Right renal pelvis (tissue), 4 donors: ENCODE measurements at places on chromosomes 3 and 15. TPM values are rescaled to one million over a fixed set of nuclear protein-coding genes. Genes with fewer than 3 reads are reported as not detected.

GRCh38 chr3:130276203-130276803 is 69.2 kb upstream of the COL6A5 start:
- DNase-seq = peak; percentile 59

GRCh38 chr3:153885359-153885758 is 235.8 kb upstream of the ARHGEF26 start:
- DNase-seq = no peak

GRCh38 chr3:17823816-17824215 is 81.4 kb upstream of the TBC1D5 start:
- no peak for DNase-seq

GOLGA8G gene
- not detected for polyA plus RNA-seq

GRCh38 chr15:27730868-27731267 is 368.2 kb downstream of the OCA2 start:
- DNase-seq = no peak

- DNase-seq = no peak
Measured at GRCh38 chr3:186933816-186934215, 3.5 kb downstream of the ST6GAL1 start.

DNA sequence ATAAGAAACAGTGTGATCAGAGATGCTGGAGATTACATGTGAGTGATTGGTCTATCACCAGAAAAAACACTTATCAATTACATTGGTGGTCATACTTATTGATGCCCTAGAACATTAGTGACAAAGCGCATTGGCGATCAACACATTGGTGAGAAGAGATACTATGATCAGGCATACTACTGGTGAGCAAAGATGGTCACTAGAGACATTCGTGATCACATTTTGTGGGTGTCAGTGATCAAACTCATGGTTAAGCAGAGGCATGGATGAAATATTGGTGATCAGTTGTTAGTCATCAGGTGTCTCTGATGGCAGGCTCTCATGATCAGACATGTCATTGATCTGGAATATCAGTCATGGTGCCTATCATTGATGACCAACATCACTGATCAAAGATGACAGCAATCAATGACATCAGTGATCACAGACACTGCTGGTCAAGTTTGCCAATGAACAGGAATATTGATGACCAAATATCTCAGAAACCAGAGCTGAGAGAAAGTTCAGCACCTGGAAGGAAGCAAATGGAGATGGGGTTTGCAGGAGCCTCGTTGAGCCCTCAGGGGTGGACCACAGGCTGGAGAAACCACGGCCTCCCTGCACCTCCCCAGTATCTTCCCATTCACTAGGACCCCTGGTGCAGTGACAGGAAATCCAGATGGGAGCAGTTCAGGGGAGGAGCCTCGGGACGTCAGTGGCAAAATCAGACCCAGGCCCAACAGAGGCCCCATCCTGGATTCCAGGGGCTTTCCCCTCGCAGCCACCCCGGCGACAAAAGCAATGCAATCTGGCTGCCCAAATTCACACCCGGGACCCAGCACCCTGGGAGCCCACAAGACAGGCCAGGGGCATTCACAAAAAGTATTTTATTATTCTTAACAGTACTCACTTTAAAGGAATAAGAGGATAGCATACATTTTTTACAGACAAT is 12.2 kb upstream of the DNAJB8 start:
- DNase-seq = no peak

- DNase-seq = no peak
Measured at GRCh38 chr3:116515973-116516372, 70.7 kb upstream of the LSAMP start.

DNA sequence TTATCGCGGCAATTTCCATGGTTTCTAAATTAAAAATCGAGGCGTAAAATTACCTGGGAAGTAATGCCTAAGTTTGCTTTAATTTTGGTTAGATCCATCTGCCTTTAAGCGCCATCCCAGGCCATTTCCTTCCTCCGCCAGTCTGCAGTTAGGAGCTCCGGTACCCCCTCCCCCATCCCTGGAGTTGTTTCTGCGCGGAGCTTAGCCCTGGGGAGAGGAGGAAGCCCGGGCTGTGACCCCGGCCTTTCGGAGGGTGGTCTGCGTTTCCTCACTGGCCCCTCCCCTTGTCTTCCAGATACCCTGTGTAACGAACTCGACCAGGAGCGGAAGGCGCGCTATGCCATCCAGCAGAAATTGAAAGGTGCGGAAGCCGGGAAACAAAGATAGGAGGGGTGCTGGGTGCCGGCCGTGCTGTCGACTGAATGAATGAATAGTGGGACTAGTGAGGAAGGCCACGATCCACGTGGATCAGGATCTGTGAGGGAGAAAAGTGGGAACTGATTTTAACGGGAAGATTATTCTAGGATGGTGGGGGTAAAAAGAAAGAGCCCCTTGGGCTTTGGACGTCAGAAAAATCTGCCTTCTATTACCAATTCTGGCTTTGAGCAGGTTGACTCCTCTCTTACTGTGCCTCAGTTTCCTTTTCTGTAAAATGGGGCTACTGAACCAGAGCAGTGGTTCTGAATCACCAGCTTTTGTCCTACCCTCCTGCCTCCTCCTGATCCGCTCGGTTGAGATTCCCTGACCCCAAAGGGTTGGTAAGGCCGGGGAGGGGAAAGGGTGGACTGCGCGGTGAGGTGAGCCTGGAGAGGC is 6.7 kb downstream of the RNU6-1 start:
- no peak for DNase-seq

FRMD5 gene
- polyA plus RNA-seq = 1.1 TPM

- DNase-seq = no peak
Measured at GRCh38 chr3:183762304-183762703, 63.1 kb downstream of the MAP6D1 start.

GRCh38 chr3:186124592-186124991 is 15.7 kb upstream of the ETV5 start:
- DNase-seq = no peak

DNA sequence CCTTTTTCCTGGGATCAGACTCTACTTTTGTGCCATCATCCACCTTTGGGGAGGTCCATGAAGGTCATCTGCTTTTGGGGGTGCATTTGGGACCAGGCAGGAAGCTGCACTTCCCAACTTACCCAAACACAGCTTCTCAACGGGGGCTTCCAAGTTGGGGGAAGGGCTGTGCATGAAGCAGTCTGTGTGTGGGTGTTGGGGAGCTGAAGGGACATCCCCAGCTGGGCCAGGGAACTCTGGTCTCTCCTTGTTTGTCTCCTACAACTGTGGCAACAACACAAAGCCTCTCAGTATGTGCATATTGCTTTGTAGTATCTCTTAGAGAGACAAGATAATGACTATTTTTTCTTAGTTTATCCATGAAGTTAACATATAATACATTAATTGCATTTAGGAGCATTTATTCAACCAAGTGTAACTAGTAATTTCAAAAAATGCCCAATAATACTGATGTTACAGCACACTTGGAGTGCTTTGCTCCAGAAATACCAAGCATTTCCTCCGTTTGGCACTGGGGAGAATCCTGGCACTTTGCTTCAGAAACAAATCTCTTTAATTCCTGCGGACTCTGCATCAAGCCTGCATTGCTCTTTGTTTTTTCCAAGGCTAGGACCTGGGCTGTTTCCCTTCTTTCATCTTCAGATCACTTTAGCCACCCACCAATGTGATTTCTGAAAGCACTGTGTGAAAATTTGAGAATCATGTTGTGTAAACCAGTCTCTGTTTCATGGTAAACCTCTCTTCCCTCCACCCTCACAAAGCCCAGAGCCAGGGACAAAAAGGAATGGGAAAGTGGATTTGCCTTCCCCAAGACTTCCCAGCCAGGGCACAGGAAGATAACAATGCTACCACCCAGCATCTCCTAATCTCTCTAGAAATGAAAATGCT is 126.2 kb upstream of the PFN2 start:
- DNase-seq = no peak

GRCh38 chr3:186502138-186502948 is 41.8 kb downstream of the CRYGS start:
- DNase-seq = no peak

- no peak for DNase-seq
Measured at GRCh38 chr3:124282751-124283651, 291.1 kb upstream of the ROPN1 start.

SETMAR gene
- polyA plus RNA-seq = 32.2 TPM

HDC gene
- 0.61 TPM for polyA plus RNA-seq

GRCh38 chr15:98799461-98800390 is 151.4 kb downstream of the IGF1R start:
- DNase-seq = no peak

DNA sequence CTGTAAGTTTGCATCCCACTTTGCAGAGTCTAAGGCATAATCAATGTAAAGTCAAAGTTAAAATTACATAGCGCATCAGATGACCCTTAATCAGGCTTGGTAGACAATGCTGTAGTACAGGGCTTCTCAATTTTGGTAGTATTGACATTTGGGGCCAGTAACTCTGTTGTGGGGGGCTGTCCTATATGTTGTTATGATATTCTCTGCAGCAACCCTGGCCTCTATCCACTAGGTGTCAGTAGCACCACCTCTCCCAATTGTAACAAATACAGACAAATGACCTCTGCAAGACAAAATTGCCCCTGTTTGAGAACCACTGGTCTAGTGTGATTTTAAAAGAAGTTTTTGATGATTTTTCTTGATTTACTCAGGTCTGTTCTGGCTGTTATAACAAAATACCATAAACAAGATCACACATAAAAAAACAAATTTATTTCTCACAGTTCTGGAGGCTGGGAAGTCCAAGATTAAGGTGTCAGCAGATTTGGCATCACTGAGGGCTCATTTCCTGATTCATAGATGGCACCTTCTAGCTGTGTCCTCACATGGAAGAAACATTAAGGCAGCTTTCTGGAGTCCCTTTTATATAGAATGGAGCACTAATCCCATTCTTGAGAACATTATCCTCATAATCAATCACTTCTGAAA is 37.6 kb upstream of the SLC9A9 start:
- no peak for DNase-seq

- DNase-seq = no peak
Measured at GRCh38 chr15:29194866-29195265, 74.8 kb downstream of the NSMCE3 start.

DNA sequence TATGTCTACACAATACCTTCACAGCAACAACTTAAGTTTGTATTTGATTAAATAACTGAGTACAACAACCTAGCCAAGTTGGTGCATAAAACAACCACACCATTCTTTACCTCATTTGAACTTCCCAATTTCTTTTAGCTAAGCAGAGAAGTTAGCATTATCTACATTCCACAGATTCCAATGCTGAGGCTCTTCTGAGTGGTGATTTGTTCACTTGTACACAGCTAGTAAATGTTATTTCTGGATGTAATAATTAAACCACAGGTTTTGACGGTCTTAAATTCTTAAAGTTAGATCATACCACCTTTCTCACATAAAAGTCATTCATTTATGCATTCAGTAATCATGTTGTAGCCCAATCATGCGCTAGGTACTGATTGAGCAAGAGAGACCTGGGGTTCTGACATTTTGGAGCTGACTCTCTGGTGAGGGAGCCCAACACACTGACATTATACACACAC is 102.5 kb downstream of the SST start:
- DNase-seq = peak; percentile 5

GRCh38 chr15:77036537-77037387 is 34.1 kb downstream of the TSPAN3 start:
- DNase-seq = no peak

- no peak for DNase-seq
Measured at GRCh38 chr3:103048068-103048722, 613.4 kb downstream of the ZPLD1 start.

TM6SF1 gene
- 1.7 TPM for polyA plus RNA-seq

DNA sequence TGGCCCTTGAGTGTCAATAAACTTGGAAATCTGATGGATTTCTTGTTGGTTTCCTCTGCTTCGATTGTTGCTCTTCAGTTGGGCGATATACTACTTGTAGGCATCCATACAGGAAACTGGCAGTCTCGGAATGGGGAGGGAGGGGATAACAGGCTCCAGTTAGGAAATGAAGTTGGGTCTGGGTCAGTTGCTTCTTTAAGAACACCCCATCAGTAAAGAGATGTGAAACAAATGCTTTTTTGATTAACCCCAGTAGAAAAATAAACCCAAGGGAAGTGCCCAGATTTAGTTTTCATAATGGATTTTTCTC is 681 bp downstream of the CHMP2B start:
- DNase-seq = no peak

CD200R1 gene
- polyA plus RNA-seq = 1.0 TPM

DNA sequence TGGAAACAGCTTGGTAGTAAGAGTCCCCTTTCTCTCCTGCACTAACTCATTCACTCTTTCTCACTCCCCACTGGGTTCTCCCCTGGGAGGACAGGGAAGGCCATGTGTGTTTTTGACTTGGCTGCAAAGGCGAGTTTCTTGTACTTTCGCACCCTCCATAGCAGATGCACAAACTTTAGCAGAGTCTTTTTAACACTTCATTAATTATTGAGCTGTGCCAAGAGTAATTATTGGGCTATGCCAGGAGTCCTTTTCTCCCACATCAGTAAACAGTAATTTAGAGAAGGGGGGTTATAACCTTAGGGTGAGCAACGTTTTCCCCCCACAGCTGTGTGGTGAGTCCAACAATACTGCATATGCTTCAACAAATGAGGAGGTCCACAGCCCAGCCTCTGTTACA is 224.4 kb upstream of the ATP11B start:
- DNase-seq = no peak

- no peak for DNase-seq
Measured at GRCh38 chr3:73602170-73602569, 22.6 kb downstream of the PDZRN3 start.

GRCh38 chr15:92624401-92624991 is 31.1 kb downstream of the FAM174B start:
- no peak for DNase-seq

ISG20 gene
- polyA plus RNA-seq = 1.8 TPM

GRCh38 chr3:111810909-111811308 is 48.2 kb upstream of the PHLDB2 start:
- DNase-seq = no peak

FGD5 gene
- polyA plus RNA-seq = 25.5 TPM

CLDN18 gene
- polyA plus RNA-seq = 0.98 TPM

GANC gene
- polyA plus RNA-seq = 33.9 TPM

- DNase-seq = no peak
Measured at GRCh38 chr15:65307978-65308377, 3.5 kb downstream of the RNU5B-1 start.

DNA sequence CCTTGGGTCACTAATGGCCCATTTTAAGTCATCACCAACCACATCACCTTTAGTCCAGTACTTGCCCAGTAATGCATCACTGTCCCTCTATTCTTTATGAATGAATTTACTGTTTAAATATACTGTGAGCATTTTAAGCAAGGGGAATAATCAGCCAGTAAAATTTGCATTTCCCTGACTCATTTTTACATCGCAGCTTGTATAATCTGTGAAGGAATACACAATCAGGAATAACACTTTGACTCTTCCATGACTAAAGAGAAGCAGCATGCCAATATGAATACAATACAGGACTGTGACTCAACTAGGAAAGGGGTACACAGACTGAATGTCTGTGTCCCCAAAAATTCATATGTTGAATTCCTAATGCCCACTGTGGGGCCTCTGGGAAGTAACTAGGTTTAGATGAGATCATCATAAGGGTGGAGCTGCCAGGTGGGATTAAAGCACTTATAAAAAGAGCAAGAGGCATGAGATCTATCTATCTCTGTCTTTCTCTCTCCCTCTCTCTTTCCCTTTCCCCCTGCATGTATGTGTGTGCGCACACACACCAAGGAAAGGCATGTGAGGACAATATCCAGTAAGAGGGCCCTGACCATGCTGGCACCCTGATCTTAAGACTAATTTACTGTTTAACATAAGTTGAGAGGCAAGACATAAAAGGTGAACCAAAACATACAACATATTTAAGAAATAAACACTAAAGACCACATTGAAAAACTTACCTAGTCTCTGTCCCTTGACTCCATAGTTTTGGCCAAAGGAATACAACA is 12.1 kb downstream of the B4GALT4 start:
- DNase-seq = no peak

AGBL1 gene
- 0.10 TPM for polyA plus RNA-seq
